ENCODE measurements at places on chromosomes 16 and 17.

DNA sequence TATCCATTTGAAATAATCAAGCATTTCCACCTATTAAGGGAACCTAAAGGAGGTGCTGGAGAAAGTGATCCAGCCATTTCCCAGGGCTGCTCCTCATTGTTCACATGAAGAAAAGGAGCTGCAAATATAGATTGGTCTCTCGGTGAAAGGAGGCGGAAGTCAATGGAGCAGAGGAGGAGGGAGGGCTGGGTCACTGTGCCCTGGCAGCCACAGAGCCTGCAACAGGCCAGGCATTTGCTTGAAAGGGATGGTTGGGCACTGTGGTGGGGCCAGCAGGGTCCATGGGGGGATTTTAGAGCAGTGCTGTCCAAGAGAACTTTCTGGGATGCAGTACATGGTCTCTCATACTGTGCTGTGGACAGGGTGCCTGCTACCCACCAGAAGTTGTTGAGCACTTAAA is 173.2 kb downstream of the CYLD start:
- DNase-seq: no peak

DNA sequence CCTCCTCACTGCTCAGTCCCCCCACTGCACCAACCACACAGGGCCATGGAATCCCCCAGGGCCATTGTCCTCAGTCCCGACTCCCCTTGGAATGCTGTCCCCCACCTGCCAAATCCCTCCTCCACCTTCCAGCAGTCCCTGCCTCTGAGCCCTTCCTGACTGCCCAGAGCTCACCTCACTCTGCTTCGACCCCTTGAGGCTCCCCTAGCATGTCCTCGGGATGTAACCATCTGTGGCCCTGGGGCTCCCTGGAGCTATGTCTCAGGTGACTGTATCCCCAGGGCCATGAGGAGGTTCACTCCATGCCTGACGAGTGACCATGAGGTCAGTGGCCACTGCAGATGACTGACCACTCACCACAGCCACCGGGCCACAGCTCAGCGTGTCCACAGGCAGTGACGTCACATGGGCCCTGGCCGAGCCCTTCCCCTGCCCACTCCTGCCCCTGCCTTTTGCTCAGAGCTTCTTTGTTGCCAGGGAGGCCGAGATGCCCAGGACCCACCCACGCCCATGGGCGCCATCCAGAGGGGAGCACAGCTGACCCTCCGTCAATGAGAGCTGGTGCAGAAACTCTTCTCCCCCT is 7.7 kb upstream of the PIEZO1 start:
- no peak for DNase-seq

DNA sequence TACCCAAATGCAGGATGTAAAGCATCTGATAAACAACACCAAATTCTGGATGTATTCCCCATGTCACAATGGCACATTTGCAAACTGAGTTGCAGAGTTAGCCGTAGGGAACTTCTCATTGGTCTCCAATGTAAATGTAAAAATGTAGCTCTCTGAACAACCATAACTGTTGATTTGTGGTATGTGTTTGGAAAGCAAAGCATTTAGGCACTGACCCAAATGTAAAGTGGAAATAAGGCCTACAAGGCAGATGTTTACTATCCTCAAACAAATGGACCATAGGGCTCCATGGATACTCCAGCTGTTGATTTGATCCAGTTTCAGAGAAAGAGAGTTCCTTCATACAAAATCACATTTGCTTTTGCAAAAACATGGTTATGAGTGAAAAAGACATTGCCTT is 223.0 kb upstream of the ELAC2 start:
- DNase-seq: no peak

DNA sequence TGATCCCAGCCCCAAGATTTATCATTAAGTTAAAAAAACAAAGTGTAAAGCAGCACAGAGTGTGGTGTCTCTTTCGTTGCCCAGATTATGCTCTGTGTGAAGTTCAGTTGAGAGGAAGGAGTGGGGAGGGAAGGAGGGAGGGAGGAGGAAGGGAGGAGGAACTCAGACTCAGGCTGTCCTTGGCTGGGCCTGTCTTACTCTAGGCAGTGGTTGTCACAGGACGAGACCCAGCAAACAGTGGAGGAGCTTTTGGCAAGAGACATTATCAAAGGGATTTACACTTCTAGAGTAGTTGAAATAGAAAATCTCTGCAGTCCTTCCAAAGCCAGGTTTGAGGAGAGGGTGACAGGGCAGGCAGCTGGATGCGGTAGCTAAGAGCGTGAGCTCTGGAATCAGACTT is 27.8 kb downstream of the KNOP1 start:
- DNase-seq: no peak
